Activated CD4-positive, CD25-positive, alpha-beta regulatory T cell treated with anti-CD3 and anti-CD28 coated beads, Interleukin-2, amount 50 U/mL, for 72 hours (primary cell): ENCODE measurements at places on chromosomes 7 and 10.

DNA sequence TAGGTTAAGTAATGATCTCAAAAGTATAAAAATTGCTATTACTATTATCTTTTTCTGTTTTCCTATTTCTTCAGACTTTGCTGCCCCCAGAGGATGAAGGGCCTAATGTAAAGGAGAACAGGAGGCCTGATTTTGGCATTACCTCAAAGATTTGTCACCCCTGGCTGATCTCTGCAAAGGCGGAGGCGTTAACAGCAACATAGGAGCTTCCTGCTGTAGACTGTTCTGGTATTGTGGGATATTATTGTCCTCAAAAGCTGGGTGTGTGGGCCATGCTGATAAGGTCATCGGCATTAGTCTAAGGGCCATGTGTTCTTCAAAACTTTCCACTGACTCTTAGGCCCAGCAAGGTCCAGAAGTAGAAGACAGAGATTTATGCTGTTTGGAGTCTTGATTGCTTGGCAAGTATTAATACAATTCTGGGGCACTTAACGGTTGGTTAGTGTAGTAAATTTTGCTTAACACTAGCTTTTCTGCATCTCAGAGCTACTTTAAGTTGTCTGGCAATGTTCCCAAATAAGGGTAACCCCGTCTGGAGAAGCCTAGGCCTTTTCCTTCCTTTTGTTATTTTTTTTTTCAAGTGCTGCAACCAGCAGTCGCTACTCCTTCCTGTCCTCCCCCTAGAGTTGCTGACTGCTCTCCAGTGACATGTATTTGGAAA lies 14.0 kb upstream of the ENTPD1 start:
- no peak for DNase-seq

GRCh38 chr7:47588704-47589225 lies 6.9 kb upstream of the TNS3 start:
- no peak for DNase-seq

GRCh38 chr10:89314676-89315075 lies 12.8 kb downstream of the IFIT2 start:
- DNase-seq, result no peak

DNA sequence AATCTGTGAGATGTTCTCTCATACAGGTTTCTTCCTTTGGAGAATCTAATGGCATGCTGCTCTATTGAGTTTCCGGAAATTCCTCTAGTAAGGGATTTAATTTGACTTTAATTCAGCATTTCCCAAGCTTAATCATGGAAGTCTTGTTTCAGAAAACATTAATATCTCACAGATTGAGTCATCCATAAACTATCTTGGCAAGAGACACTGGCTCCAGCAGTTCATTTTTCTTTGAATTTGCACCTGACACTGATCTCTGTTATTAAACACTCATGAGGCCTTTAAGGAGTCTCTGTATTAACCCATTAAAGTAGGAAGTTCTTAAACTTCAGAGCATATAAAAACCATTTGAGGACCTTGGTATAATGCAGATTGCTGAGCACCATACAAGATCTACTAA lies 3.6 kb upstream of the ITGB8 start:
- DNase-seq, result no peak

- no peak for DNase-seq
Observed at GRCh38 chr10:64071218-64071617, 550.0 kb downstream of the REEP3 start.

DNA sequence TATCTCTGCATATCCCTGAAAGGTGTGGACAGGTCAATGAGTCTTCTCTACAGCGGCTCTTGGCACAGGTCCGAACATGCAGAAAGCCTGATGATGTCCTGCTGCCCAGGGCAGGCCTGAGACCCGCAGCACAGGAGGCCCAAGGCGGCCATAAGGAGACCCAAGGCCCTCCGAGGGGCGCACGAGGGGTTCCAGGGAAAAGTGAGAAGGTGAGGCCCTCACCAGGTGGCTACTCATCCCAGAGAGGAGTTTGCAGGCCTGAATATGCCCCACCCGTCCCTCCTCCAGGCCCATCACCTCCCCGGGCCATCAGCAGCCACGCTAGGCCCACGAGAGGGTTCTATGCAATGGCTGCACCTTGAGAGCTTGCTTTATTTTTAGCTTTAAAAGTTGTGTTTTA lies 173.4 kb upstream of the RHEB start:
- DNase-seq, result no peak

DNA sequence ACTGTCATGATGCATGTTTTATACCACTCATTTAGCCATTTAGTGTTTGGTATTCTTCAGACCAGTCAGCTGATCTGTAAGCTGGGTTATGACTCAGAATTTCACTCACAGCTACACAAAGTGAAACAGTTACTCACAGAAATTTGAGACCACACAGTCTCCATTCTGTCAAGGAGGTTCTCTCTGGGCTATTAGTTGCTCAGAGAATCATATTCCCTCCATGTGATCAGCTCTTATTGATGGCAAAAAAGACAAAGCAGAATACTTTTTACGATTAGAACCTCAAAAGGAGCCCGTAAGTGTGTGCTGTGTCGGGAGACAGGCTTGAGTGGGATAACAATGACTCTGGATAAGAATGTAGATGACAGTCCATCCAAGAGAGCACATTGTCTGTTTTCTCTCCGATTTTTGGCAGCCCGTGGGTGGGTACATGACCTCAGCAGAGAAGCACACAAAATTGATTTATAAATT lies 277.6 kb upstream of the SORCS1 start:
- no peak for DNase-seq

DNA sequence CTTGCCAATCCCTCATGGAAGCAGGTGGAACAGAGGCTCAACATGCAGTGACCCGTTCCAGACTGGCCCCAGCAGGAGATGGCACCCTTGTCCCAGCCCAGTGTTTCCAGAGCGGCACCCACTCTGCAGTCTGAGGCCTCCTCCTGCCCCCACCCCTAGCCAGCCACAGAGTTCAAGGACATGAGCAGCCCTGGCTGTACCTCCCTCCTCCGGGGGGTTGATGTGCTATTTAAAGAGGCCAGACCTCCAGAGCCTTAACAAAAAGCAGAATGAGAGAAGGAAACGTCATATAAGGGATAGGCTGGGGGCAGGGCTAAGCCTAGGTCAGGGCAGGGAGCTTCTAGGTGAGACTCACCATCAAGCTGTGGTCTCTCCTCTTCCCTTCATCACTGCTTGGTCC lies 115.7 kb upstream of the NANOS1 start:
- no peak for DNase-seq

GRCh38 chr10:118045158-118045836 lies 1.4 kb downstream of the RAB11FIP2 start:
- no peak for DNase-seq

DNA sequence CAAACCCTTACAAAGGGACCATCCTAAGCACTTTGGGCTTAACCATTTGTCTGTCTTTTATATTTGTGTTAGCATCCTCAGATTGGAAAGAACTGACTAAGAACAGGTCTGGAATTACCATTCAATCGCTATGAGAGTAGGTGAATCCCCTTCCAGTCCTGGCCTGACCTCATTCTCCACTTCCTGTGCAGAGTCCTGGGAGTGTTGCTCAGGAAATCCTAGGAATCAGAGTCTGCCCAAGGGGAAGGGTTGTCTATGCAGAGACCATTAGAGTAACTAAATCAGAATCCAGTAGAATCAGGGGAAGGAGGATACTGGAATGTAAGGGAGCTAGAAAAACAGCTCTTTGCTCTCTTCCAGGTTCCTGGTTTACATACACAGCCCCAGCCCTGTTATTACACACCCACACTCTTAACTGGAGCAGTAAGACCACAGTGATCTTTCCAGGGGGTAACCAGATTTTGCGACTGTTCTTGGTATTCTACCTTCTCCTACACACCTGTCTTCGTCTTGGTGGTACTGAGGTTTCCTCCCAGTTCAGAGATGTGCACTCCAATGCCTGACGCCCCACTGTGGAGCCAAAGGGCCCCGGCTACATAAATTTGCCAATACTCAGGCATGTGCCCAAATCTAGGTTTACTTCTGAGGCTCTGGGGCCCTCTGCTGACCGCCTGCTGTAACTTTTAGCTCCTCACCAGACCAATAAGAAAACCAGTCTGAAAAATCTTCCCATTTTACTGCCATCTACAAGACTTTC lies 103.7 kb downstream of the RNF216 start:
- DNase-seq, result no peak

GRCh38 chr7:144812379-144813283 lies 23.2 kb downstream of the TPK1 start:
- DNase-seq, result no peak

- peak; percentile 57 for DNase-seq
Observed at GRCh38 chr10:80202934-80203834, 2.2 kb downstream of the ANXA11 start.

DNA sequence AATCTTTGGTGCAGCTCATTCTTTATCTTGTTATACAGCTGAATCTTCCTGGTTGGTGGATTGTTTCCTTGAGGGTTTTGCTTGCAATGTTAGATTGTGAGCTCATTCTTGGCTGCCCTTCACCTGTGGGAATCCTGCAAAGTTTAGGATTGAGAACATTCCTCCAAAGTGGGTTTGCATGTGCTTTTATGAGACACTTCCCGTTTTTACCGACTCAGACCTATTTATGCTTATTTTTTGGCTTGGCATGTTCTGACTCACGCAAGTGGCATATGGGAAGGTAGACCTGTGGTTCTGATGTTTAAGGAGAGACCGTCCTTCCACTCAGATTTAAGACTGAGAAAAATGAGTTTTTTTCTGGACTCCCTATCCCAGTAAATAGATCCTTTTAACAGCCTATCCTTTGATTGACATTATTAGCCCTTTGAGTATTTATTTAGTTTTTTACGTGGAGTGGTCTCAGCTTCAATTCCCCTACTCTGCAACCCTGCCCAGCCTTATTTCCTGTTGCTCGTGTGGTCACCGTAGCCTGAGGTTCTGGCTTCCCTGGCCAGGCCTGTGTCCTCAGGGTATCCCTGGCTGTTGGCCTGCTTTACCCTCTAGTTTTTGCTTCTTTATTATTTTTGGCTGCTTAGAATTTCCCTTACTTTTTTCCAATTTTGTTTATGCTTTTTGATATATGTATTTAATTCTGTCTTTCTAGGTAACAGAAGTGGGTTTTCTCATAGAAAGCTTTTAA lies 13.4 kb upstream of the PRF1 start:
- DNase-seq, result no peak

- no peak for DNase-seq
Observed at GRCh38 chr7:100465702-100466311, 1.7 kb upstream of the SPACDR start.

DNA sequence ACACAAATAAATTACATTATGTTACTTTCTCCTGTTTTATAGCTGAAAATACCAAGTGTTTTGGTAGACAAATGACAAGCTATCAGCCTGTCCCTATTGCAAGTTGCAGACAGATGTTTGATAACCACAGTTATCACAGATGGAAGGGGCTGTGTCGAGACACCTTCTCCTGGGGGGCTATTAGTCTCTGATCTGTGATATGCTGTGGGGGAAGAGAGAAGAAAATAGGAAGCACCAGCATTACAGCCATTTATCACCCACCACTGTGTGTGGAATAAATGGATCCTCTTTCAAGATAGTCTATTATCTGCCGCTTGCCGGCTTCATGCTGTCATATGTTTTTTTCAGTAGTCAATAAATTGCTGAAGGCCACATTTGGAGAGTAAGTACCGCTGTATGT lies 597.2 kb upstream of the ADARB2 start:
- DNase-seq, result no peak

DNA sequence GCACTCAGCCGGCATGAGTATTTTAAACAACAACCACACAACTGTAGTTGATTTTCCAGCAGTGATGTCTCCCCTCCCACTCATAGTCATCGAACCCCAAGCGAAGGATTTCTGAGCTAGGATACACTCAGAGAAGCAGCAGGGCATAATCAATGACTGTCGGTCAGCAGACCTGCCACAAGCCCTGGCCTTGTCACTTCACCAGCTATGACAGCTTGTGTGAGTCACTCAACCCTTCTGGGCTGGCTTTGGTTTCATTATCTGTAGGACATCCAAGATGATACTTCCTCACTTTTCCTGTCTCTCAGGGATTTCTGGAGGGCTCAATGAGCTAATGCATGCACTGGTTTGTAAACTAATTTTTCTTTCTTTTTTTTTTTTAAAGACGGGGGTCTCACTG lies 22.0 kb upstream of the UBE3C start:
- DNase-seq, result no peak

DNA sequence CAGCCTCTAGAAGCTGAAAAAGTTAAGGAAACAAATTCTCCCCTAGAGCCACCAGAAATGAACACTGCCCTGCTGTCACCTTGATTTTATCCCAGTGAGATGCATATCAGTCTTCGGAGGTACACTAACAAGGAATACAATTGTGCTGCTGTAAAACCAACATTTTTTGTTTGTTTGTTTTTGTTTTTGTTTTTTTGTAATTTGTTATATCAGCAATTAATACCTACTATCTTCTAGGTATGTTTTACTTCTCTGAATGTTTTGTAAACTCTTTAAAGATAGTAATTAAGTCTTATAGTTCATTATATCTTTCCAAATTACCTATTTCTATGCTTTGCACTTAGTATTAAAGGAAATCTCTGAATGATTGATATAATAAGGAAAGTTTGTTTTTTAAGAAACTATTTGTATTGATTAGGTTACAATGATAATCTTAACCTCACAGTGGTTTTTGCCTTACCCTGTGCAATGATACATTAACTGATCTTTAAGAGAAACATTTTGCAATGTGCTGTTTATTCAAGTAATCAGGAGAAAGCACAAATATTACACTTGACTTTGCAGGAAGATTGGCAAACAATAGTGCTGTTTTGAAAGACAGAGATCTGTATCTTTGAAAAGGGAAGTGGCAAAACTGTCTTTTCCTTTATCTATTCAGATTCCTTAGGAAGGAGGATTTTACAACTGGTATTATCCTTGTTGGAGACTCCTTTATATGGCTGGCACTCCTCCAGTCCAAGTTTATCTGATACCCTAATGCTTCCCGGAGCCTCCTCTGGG lies 11.3 kb upstream of the HGF start:
- no peak for DNase-seq

- DNase-seq, result no peak
Observed at GRCh38 chr7:1313613-1314012, 80.9 kb downstream of the UNCX start.

GRCh38 chr10:13865758-13866491 lies 279.2 kb downstream of the PRPF18 start:
- no peak for DNase-seq

DNA sequence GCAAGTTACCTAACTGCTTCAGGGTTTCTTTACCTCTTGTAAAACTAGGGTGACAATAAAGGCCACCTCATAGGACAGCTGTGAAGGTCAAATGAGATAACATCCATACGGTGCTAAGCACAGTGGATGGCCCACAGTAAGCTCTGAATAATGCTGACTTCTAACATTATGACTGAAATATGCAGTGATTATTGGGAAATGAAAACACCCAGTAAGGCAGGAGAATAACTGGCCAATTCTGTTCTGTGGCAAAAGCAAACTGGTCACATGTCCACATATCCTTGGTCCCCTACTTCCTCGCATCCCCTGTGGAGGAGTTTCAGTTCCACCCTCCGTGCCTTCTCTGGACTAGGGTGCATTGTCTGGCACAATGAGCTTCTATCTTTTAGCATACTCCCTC lies 1.4 kb downstream of the CUBN start:
- DNase-seq, result no peak

DNA sequence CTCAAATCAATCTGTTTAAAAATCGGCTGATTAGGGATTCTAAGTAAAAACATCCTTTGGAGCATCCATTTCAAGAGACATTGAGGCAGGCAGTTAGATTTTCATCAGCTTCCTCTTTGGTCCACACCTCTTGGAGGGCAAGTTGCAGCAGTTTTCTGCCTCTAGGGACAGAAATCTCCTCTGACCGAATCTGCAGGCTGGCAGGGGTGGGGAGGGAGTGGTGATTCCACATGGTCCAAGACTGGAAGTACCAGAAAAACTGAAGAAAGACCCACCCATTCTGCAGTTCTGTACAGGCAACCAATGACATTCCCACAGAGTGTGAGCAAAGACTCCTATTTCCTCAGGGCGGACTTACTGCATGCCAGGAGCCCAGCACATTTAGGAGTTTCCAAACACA lies 29.0 kb downstream of the FGFBP3 start:
- DNase-seq, result no peak

GRCh38 chr7:19181634-19182033 lies 36.4 kb upstream of the FERD3L start:
- no peak for DNase-seq
